Stomach (tissue), 19 donors: ENCODE measurements at places on chromosomes 2 and 18. TPM values are rescaled to one million over a fixed set of nuclear protein-coding genes. Genes with fewer than 3 reads are reported as not detected.

Gene NEU2
- not detected for total RNA-seq

Gene CRYGC
- not detected for total RNA-seq

Gene TCF23
- total RNA-seq: not detected

DNA sequence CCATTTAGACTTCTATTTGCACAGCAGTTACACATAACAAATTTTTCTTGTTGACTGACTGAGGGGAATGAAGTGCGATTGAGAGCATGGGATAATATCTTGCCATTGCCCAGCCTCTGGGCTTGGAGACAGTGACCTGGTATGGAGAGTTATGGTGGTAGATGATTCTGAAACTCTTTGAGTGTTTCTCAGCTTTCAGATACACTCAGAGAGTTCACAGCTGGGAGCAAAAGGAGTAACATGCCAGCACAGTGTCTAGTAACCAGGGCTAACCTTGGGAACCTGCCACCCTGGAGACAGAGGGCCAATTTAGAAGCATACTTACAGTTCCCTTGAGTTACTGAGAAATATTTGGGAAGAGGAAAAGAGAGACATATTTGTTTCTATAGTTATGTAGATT is 1099.3 kb upstream of the CELF4 start:
- H3K36me3 ChIP-seq: no peaks in the 10 kb centered on the region
- H3K4me1 ChIP-seq: no peaks in the 10 kb centered on the region
- no peaks in the 10 kb centered on the region for H3K27me3 ChIP-seq

DNA sequence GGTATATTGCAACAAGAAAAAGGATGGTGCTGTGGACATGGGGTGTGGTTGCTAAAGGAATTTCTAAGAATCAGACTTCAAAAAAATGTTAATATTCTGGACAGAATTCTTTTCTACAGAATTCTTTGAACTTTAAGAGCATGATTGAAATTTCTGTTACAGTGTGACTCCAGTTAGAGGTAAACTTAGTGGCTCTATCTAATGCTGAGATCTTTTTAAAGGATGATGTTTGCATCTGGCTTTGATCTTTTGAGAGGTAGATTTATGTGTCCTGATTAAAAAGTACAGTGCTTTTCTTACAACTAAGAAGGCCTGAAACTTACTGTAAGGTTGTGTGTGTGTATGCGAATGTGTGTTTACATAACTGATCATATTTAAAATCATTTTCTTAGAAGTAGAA is 25.4 kb downstream of the NCK2 start:
- H3K27me3 ChIP-seq: no peaks in the 10 kb centered on the region
- peaks cover 12% of the 10 kb centered on the region for H3K4me1 ChIP-seq
- H3K36me3 ChIP-seq: peaks cover 18% of the 10 kb centered on the region
- no peak overlapping the region for H3K4me3 ChIP-seq
- no peak overlapping the region for H3K27ac ChIP-seq

- no peak overlapping the region for H3K27ac ChIP-seq
- peaks cover 13% of the 10 kb centered on the region for H3K36me3 ChIP-seq
- DNase-seq: no peak
- no peak overlapping the region for H3K4me3 ChIP-seq
- H3K4me1 ChIP-seq: peaks cover 19% of the 10 kb centered on the region
Measured at GRCh38 chr2:188983427-188984064, 9.4 kb downstream of the COL3A1 start.

DNA sequence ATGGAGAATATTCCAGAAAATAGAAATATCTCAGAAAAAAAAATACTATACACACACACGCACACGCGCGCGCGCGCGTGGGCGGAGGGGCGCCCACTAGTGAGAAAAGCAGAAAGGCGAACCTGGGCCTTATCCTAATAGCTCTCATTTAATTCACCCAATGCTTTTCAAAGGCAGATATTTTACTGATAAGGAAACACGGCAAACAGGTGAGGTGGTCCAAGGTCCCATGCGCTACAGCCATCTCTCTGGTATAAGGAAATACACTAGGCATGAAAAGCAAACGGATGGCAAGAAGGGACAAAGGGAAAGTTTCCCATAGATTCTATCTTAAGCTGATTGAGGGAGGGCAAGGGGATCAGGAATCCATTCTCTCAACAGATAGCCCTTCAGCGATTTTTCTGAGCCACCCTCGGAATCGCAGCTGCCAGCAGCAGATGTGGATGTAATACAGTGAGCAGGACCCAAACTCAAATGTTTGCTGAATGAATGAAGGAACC is 136.7 kb downstream of the TMEM247 start:
- no peaks in the 10 kb centered on the region for H3K4me1 ChIP-seq
- peaks cover 17% of the 10 kb centered on the region for H3K36me3 ChIP-seq
- H3K4me3 ChIP-seq: peak overlapping the region; percentile 79
- peak; percentile 59 for DNase-seq
- H3K27ac ChIP-seq: peak overlapping the region; percentile 97
- H3K27me3 ChIP-seq: no peaks in the 10 kb centered on the region

Gene COLEC12
- total RNA-seq: 5.9 TPM

- H3K36me3 ChIP-seq: no peaks in the 10 kb centered on the region
- H3K4me1 ChIP-seq: no peaks in the 10 kb centered on the region
- no peak overlapping the region for H3K4me3 ChIP-seq
- no peak overlapping the region for H3K27ac ChIP-seq
Measured at GRCh38 chr2:217316743-217317142, 456.9 kb upstream of the TNP1 start.

Gene ERFE
- total RNA-seq: not detected

Gene IGFBP5
- 166 TPM for total RNA-seq

Gene CFAP65
- total RNA-seq: 2.6 TPM

DNA sequence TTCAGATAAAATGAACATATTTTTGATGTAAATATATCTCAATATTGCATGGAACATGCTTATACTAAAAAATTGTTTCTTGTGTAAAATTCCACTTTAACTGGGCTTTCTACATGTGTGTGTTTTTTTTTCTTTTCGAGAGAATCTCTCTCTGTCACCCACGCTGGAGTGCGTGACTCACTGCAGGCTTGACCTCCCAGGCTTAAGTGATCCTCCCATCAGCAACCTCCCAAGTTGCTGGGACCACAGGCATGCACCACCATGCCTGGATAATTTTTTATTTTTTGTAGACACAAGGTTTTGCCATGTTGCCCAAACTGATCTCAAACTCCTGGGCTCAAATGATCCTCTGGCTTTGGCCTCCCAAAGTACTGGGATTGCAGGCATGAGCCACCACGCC is 254.6 kb downstream of the LOXHD1 start:
- H3K36me3 ChIP-seq: no peaks in the 10 kb centered on the region
- DNase-seq: no peak
- H3K27me3 ChIP-seq: no peaks in the 10 kb centered on the region

Gene AQP4
- not detected for total RNA-seq

Gene GPR39
- 13.8 TPM for total RNA-seq

- no peaks in the 10 kb centered on the region for H3K36me3 ChIP-seq
- no peaks in the 10 kb centered on the region for H3K27me3 ChIP-seq
- H3K4me1 ChIP-seq: peaks cover 21% of the 10 kb centered on the region
- DNase-seq: peak; percentile 23
Measured at GRCh38 chr2:120222186-120223033, 790 bp downstream of the TMEM185B start.

GRCh38 chr2:214695789-214696188 is 113.7 kb downstream of the BARD1 start:
- H3K27ac ChIP-seq: no peak overlapping the region
- H3K4me3 ChIP-seq: no peak overlapping the region
- no peaks in the 10 kb centered on the region for H3K36me3 ChIP-seq
- H3K27me3 ChIP-seq: no peaks in the 10 kb centered on the region
- no peaks in the 10 kb centered on the region for H3K4me1 ChIP-seq

DNA sequence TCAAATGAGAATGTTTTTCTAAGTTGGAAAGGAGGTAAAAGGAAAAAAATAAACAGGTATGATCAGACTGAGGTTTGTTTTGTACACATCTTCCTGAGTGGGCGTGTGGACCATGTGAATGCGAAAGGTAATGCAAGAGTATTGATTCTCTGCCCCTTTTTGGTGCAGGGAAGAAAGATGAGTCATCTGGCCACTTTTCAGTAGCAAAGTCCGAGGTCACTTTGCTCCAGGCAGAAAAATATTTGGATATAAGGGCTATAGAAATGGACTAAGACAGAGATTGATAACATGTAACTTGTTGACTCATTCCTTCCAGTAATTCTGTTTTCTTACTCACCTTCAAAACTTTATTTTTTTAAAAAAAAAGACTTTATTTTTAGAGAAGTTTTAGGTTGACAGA is 130.5 kb downstream of the DSEL start:
- H3K36me3 ChIP-seq: no peaks in the 10 kb centered on the region
- H3K4me3 ChIP-seq: no peak overlapping the region
- H3K27ac ChIP-seq: no peak overlapping the region

DNA sequence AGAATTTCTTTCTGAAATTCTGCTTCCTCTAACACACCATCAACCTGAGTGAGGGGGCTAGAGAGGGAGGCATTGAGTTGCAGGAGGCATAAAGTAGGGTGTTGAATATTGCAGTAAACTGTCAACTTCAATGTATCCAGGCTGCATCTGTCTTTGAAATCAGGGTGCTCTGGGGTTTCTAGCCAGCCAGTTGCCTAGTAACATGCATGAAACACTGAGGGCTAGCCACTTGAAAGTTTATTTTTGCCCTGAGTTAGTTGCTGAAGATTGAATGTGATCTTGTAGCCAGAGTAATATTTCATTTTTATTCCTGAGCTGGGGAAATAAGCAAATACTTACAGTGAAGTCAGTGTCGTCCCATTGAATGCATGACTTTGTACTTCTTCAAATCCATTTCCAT is 41.9 kb downstream of the LHCGR start:
- no peaks in the 10 kb centered on the region for H3K27me3 ChIP-seq
- no peak for DNase-seq
- no peak overlapping the region for H3K4me3 ChIP-seq
- peaks cover 17% of the 10 kb centered on the region for H3K4me1 ChIP-seq
- H3K36me3 ChIP-seq: no peaks in the 10 kb centered on the region
- H3K27ac ChIP-seq: no peak overlapping the region

Gene RAB10
- total RNA-seq: 106 TPM

DNA sequence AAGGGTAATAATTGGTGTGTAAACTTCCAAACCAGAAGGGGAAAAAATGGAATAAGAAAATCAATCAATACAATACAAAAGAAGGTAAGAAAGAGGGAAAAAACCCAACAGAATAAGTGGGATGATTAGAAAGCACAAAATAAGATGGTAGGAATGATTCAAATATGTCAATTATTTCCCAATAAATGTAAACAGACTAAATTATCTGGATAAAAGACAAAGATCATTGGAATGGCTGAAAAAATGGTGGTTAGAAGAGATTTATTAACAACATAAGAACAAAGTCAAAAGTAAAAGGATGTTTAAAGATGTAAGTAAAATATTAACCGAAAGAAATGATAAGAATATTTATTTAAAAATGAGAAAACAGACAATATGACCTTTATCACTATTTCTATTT is 103.5 kb upstream of the YWHAQ start:
- H3K4me1 ChIP-seq: peaks cover 7% of the 10 kb centered on the region
- H3K27ac ChIP-seq: no peak overlapping the region
- H3K4me3 ChIP-seq: no peak overlapping the region
- H3K36me3 ChIP-seq: no peaks in the 10 kb centered on the region
- no peaks in the 10 kb centered on the region for H3K27me3 ChIP-seq

GRCh38 chr2:238107525-238108422 is 7.6 kb downstream of the ESPNL start:
- H3K27ac ChIP-seq: no peak overlapping the region
- peak overlapping the region; percentile 18 for H3K4me3 ChIP-seq
- peaks cover 9% of the 10 kb centered on the region for H3K27me3 ChIP-seq
- H3K36me3 ChIP-seq: no peaks in the 10 kb centered on the region
- H3K4me1 ChIP-seq: peaks cover 10% of the 10 kb centered on the region

DNA sequence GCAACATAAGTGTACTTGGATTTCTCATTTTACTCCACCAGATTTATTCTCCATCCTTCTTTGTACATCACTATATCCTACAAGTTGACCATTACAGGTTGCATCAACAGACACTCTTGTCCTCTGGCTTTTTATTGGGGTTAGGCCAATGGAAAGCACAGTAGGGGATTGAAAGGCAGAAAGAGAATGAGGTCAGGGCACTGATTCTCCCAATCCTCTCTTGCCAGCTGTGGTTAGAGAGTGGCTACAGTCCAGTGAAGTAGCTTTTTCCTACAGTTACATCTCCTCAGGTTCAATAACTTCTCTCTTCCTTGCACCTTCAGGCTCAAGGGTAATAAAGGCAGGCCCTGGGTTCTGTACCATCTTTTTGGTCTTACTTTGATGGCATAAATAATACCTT is 20.2 kb upstream of the COL5A2 start:
- H3K27me3 ChIP-seq: no peaks in the 10 kb centered on the region
- H3K36me3 ChIP-seq: no peaks in the 10 kb centered on the region
- no peak overlapping the region for H3K27ac ChIP-seq

Gene PHOSPHO2
- total RNA-seq: 1.8 TPM

- H3K36me3 ChIP-seq: no peaks in the 10 kb centered on the region
- peaks cover 14% of the 10 kb centered on the region for H3K4me1 ChIP-seq
- no peak for DNase-seq
- no peaks in the 10 kb centered on the region for H3K27me3 ChIP-seq
- H3K4me3 ChIP-seq: no peak overlapping the region
Measured at GRCh38 chr2:60058781-60059180, 494.7 kb downstream of the BCL11A start.

Gene ALKAL2
- 13.3 TPM for total RNA-seq

- no peak overlapping the region for H3K4me3 ChIP-seq
- H3K36me3 ChIP-seq: no peaks in the 10 kb centered on the region
- H3K4me1 ChIP-seq: no peaks in the 10 kb centered on the region
Measured at GRCh38 chr2:67544286-67544685, 147.2 kb downstream of the ETAA1 start.

- H3K27me3 ChIP-seq: no peaks in the 10 kb centered on the region
- H3K27ac ChIP-seq: no peak overlapping the region
- H3K4me1 ChIP-seq: no peaks in the 10 kb centered on the region
- no peak overlapping the region for H3K4me3 ChIP-seq
- no peaks in the 10 kb centered on the region for H3K36me3 ChIP-seq
Measured at GRCh38 chr18:27808683-27809082, 368.2 kb downstream of the CDH2 start.

Gene SERPINB11
- 0.37 TPM for total RNA-seq

- H3K36me3 ChIP-seq: no peaks in the 10 kb centered on the region
- no peak for DNase-seq
- H3K27ac ChIP-seq: no peak overlapping the region
- H3K4me3 ChIP-seq: no peak overlapping the region
- H3K27me3 ChIP-seq: no peaks in the 10 kb centered on the region
Measured at GRCh38 chr2:67799886-67800285, 262.9 kb downstream of the C1D start.

GRCh38 chr18:3114451-3114850 is 101.5 kb upstream of the LPIN2 start:
- H3K4me3 ChIP-seq: no peak overlapping the region
- DNase-seq: no peak
- H3K36me3 ChIP-seq: no peaks in the 10 kb centered on the region
- H3K4me1 ChIP-seq: no peaks in the 10 kb centered on the region

- peaks cover 91% of the 10 kb centered on the region for H3K27me3 ChIP-seq
- peaks cover 16% of the 10 kb centered on the region for H3K4me1 ChIP-seq
- no peak for DNase-seq
- H3K36me3 ChIP-seq: no peaks in the 10 kb centered on the region
Measured at GRCh38 chr2:70771446-70771845, 3.4 kb upstream of the ADD2 start.
